Stimulated activated CD4-positive, alpha-beta T cell treated with anti-CD3 and anti-CD28 coated beads, Interleukin-1b, Interleukin-23, amount 100 ng/mL, for 4 hours (primary cell): ENCODE measurements at places on chromosomes 6 and 20.

- DNase-seq: no peak
Observed at GRCh38 chr20:26276554-26277210, 580.0 kb upstream of the ZNF337 start.

- DNase-seq: no peak
Observed at GRCh38 chr20:62716198-62716940, 7.7 kb downstream of the NTSR1 start.

GRCh38 chr20:34449674-34450592, 66.3 kb upstream of the DYNLRB1 start:
- no peak for DNase-seq

- no peak for DNase-seq
Observed at GRCh38 chr6:27143474-27144026, 104.0 kb upstream of the PRSS16 start.

- no peak for DNase-seq
Observed at GRCh38 chr20:4997222-4997621, 4.1 kb downstream of the SLC23A2 start.

GRCh38 chr6:168416531-168416930, 24.5 kb upstream of the SMOC2 start:
- DNase-seq: no peak

DNA sequence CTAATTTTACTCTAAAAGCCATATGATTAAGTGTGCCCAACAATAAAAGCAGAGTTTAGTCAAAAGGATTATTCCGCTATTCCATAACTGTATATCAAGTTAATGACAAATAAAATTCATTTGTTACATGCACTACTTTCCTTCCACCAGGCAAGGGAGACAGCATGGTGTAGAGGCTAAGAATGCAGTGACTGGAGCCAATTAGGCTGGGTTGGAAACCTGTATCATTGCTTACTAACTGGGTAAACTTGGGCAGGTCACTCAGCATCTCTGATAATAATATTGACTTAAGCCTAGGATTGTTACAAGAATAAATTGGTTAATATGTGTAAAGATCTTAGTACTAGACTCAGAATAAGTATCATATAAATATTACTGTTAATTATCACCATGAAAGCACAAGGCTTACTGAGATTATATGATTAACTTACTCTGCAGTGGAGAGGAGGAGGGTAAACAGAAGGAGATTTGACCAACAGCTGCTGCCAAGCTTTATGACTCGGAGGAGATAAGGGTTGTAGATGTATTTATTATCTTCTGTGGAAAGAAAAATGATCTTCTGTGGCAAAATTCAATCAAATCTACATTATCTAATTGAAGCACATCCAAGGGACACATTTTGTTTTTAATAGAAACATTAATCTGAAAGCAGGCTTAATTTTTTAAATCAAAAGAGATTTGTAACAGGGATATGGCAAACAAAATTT, 1459.9 kb downstream of the GRIK2 start:
- no peak for DNase-seq

- DNase-seq: no peak
Observed at GRCh38 chr6:169159331-169159730, 94.3 kb downstream of the THBS2 start.
